ENCODE measurements at places on chromosomes 5 and 9.

DNA sequence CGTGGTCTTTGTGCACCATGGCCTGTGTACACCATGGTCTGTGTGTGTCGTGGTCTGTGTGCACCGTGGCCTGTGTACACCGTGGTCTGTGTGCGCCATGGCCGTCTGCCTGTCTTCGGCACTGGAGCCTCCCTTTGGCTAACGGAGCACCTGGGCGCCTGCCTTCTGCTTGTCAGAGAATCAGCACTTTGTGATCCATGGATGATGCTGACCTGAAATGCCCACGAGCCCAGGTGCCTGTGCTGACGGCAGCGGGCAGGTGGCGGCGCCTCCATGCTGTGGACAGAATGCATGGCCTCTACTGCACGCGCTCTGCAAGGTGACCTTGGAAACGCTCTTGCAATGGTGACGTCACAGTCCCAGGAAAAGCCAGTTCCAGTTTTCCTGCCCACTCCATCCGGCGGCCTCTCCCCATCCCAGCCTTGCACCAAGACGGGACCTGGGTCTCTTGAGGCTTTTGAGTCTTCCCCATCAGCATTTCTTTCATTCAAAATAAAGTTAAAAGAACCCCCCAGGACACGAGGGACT lies 14.6 kb downstream of the LCN9 start:
- no peak for DNase-seq

DNA sequence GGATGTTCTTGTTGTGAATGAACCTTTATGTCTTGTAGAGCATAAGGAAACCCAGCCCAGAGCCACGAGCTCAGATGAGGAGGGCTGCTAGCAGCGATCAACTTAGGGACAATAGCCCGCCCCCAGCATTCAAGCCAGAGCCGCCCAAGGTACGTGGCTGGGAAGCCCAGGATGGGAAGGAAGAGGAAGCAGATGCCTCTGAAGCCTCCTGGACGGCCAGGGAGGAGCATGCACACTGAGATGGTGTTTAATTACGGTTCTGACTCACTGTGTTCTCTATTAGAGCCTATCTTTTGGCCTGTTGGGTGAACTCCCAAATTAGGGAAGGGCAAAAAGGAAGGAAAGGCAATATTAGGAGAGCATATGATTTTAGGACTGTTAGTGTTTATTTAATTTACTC lies 75.3 kb downstream of the TJP2 start:
- DNase-seq = no peak

GRCh38 chr9:92807757-92808725 lies 43.4 kb upstream of the BICD2 start:
- DNase-seq = no peak

- DNase-seq = no peak
Observed at GRCh38 chr5:31232273-31232888, 38.9 kb downstream of the CDH6 start.

- DNase-seq = no peak
Observed at GRCh38 chr5:29016067-29016466, 1977.7 kb upstream of the CDH9 start.

DNA sequence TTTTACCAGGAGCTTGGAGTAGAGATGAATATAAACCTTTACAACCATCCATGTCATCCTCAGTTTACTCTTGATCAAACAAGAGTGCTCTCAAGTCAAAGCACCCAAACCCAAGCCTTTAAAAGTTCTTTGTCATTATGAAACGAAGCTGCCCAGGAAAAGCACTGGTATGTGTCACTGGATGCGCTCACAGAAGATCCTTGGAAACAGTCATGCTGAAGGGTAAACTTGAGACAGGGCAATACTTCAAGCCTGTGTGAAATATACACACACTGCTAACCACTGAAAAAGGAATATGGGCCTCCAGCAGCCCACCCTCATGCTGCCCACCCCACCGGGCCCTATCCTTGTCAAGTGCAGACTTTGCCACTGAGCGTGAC lies 84.5 kb downstream of the PRRT1B start:
- DNase-seq = no peak

DNA sequence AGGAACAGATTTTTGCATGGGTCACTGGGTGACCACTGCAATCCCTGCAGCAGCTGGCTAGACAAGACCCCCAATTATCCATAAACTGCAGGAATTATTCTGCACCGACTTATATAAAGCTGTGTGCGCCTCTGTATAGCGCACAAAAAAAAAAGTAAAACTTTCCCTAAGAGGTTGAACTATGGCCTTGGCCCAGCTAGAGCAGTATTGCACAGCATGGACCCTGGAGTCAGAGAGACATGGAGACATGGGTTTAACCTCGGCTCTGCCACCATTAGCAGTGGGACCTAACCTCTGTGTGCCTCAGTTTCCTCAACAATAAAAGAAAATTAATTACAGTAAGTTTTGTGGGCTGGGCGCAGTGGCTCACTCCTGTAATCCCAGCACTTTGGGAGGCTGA lies 17.1 kb upstream of the GRPEL2 start:
- DNase-seq = no peak

- DNase-seq = no peak
Observed at GRCh38 chr9:135302329-135303279, 177.0 kb upstream of the PPP1R26 start.

DNA sequence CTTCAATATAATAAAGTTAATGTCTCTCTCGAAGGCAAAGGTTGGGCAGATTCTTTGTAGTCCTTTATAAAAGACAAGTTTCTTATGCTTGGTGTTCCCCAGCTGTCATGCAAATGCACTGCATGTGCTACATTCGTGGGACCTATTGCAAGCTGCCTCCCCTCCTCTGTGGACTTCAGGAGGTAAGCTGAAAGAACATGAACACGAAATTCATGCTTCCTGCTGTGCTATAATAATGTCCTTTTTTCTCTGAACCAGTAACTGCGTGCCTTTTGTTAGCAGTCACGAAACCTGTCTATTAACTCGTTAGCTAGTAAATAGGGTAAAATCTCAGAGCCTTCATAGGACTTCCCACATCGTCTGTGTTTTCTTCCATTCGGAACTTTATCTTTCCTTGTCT lies 363.5 kb downstream of the CDH9 start:
- DNase-seq = no peak

Measured in GM12878 (cell line).